ENCODE measurements at places on chromosomes 12 and 14.

DNA sequence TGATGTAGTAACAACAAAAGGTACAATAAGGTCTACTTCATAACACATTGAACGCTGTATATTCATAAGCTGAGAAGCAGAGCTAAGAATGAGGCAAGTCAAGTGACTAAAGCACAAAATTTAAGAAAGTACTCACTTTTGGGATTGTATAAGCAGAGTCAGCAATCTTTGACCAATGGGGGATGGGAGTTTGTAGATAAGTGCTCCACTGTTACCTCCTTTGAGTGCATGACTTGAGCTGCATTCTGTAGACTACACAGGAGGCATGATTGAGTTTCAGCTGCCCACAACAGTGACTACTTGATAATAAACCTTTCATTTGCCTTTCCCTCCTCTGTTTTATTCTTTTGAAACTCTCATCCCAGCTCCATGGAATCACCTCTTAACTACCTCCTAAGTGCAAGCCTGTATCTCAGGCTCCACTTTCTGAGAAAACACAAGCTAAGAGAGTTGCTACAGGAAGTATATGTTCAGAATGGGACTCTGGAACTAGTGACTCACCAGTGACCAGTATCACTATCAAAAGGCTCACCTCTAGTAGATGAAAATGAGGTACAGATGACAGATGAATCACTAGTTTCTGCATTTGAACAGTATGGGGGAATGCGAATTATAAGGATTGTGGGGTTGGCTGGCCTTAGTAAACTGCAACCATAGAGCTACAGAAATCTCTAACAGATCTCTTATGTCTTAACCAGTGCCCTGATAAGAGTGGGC is 49.2 kb downstream of the SLC35F4 start:
- DNase-seq = peak; percentile 30

GRCh38 chr12:25713264-25713663 is 160.2 kb upstream of the LMNTD1 start:
- no peak for DNase-seq

- DNase-seq = no peak
Observed at GRCh38 chr12:92701441-92701840, 1.3 kb upstream of the PLEKHG7 start.

DNA sequence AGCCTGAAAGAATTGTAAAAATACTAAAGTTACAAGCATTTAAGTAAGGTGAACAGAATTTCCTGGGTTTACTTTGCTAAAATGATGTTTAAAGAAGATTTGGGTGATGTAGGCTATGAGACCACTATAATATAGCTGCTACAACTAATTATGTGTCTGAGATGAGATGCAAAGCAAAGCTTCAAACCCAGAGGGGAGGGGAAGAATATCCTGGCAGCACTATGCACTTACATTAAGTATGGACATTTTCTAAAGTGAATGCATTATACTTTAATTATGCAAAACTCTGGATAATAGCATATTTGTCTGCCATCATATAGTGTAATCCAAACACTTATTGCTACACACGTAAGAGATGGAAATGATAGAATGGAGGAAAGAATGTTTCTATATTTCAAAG is 1003.7 kb downstream of the GALC start:
- no peak for DNase-seq

DNA sequence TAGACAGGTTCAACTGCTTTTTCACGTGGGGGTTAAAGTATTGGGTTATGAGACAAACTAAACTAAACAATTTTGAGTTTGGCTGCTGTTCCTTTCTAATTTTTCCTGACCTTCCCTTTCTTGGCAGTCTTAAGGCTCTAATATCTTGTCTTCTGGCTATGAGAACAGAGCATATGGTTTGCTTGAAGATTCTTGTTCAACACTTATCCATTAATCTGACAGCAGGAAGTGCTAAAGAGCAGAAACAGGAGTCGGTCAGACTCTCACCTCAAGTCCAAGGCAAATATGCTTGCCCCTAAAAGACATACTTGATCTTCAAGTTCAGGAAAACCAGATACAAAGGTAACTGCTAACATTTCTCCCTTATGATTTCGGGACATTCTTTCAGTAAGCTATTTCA is 52.6 kb upstream of the KCNJ8 start:
- DNase-seq = no peak

DNA sequence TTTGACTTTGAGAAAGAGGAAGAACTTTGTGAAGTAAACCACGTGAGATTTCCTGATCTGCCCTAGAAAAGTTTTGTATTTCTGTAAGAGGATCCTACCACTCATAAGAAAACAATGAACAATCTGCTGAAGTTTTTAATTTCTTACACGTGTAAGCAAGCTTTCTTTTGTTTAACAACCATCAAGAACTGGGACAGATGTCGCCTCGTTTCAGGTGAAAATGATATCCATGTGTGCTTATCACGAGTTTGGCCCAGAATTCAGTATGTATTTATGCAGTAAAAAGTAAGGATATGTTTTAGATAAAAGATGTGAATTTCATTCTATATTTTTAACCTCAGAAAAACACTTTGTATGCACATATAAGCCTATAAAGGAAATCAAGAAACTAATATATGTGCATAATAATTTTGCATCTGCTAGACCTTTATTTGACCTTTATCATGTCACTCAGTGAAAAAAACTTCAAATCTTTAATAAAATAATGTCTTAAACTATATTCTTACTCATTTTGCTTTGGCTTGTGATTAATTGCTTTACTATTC is 56.9 kb upstream of the DHRS4 start:
- DNase-seq = no peak

DNA sequence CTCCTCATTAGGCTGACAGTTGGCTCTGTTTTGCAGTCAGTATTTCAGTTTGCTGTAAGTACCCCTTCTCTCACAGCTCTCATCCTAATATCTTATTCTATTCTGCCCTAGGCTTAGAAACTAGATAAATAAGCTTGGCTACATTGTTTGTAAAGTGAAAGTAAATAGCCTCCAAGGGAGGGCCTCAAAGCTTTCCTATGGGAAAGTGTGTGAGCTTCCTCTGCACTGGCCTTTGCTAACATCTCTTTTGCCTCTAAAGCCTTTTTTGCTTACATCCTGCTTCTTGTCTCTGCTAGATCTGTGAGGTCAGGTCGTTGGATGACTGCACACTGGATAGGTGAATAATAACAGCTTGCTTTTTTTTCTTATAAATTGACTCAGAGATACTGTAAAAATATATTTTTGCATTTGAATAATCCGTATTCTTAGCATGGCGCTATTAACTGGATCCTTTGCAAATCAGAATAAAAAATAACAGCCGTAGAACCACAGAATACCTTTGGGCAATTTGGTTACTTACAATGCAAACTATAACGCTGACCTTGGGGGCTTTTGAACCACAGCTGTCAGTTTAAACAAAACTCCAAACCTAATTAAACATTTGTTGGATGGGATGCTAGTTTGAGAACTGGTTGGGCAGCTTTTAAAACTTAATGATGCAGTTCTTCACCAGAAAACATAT is 55.1 kb downstream of the TTC6 start:
- DNase-seq = no peak

GRCh38 chr12:124388679-124389137 is 93.8 kb downstream of the RFLNA start:
- DNase-seq = peak; percentile 51

- DNase-seq = no peak
Observed at GRCh38 chr14:79727900-79728299, 483.4 kb downstream of the DIO2 start.

GRCh38 chr12:4615667-4616066 is 33.2 kb downstream of the AKAP3 start:
- no peak for DNase-seq

- peak; percentile 66 for DNase-seq
Observed at GRCh38 chr12:100142851-100143559, at the start of gene BLTP3B. TSS of gene BLTP3B (minus strand) at chr12:100142874. CDS start at chr12:100142635, 239 bp downstream.

DNA sequence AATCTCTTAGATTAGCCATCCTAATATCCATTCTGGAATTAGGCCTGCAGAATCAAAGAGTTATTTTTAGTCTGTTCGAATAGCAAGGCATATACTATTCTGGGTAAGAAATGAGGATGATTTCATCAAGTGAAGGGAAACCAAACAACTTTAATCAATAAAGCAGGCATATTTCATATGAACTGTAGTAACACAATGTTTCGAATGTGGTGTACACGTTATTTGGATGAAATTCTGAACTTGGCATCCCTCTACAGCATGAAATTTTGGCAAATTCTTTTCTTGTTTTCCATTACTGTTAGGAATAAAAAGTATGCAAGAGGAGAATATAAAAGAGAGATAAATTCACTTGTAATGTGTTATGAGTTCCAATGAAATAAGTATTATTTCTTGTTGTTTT is 1233.3 kb upstream of the SEL1L start:
- no peak for DNase-seq

- DNase-seq = peak; percentile 69
Observed at GRCh38 chr12:66107451-66107915, 23.1 kb downstream of the LLPH start.

- DNase-seq = no peak
Observed at GRCh38 chr12:1395421-1395955, 198.9 kb downstream of the FBXL14 start.

DNA sequence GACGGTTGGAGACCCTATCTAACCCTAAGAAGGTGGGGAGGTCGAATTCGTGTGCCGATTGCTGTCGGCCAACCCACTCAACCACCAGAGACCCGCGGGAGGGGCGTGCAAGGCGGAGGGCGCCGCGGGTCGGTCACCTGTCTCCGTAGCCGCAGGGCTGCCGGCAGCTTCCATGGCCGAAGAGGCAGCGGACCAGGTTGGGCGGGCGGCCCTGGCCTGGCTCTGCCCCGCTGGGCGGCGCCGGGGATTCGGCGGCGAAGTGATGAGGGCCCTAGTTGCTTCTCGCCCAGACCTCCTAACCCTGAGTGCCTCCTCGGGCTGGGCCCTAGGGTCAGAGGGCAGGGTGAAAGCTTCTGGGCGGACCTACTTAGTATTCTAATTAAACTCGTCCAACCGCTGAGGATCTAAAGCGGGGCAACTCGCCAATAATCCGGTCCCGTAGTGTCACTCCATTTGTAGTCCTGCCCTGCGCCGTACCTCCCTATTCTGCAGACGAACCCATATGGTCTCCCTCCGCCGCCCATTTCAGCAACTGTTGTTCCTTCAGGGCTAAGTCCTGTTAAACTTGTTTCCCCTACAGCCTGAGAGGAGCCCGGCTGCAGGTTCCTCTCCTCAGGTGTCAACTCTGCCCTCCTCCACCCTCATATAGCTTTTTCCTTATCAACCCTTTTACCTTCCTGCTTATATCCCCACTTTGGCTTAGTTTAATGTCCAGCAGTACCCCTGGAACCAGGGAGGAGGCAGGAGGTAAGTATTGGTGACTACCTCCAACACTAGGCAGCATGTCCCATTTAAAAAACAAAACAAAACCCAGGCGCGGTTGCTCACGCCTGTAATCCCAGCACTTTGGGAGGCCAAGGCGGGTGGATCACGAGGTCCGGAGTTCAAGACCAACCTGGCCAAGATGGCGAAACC is at the start of gene PYM1:
Gene PYM1, minus strand, starts transcription at position 307 of the 915 bp plus-strand sequence. Its CDS starts 133 bp downstream, at position 174.
- peak; percentile 50 for DNase-seq

DNA sequence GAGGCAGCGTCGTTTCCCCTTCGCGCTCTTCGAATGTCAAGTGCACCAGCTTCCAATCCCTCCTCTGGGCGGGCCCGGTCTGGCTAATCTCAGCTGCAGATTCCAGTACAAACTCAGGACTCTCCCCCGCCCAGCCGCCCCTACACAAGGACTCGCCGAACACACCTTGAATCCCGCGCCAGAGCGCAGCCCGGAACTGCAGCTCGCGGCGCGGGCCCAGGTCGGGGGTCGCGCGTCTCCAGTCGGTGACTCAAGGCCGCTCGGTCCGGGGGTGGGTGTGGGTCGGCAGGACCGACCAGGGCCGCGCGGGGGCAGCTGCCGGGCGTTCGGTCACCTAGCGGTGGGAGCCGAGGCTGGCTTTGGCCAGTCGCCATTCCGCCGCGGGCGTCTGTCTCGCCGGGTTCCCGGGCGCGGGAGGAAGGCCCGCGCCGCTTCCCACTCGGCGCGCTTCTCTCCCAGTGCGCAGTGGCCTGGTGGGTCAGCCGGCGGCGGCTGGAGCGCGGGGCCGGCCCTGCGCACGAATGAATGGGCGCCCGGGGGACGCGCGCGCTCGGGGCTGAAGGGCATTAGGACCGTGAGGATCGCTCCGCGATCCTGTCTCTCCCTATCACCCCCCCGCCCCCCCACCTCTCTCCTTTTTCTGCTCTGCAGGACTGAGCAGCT is at the start of gene GALNT16:
Gene GALNT16, plus strand, starts transcription at position 632 of the 663 bp plus-strand sequence. CDS start 133 bp downstream, outside the sequence.
- no peak for DNase-seq

DNA sequence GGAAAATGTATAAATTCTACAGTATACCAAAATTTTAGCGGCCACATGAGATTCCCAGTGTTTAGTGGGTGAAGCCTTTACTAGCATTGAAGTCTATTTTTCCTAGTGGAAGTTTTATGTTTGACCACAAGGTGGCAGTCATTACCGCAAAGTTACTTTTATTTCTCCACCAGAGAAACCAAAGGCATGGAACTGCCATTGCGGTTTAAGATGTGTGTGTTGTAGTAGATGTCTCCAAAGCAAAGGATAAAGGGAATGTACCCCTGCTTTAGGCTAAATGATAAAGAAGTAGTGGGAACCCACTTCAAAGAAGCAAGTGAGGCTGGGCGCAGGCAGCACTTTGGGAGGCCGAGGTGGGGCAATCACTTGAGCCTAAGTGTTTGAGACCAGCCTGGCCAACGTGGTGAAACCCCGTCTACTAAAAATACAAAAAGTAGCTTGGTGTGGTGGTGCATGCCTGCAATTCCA is 140.5 kb downstream of the PRKCH start:
- DNase-seq = peak; percentile 57

- no peak for DNase-seq
Observed at GRCh38 chr14:68670359-68670715, 122.5 kb downstream of the ZFP36L1 start.

DNA sequence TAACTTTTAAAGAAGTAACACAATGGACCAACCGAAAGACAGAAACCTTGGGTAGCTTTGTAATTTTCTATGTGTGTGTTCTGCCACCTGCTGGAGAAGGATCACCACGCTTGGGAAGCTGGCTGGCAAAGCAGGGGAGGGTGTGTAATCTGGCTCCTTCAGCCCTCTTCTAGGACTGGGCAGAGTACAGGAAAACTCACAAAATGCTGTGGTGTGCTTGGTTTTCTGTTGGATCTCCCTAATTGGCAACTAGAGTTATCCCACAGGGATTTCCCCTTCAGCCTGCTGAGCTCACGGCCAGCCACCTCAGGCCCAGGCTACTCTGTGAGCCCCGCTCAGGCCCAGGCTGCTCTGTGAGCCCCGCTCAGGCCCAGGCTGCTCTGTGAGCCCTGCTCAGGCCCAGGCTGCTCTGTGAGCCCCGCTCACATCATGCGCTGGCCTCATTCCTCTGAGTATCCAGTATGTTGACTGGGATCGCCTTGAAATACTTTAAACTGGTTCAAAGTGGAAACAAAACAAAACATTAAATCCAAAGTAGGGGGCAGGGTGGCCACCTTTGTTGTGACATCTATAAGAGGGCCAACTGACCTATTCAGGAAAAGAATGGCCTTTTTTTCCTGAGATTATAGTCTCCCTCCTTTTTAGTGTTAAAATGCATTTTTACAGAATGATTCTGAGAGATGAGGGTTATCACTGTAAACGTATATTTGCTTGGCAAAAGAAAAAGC is 52.0 kb upstream of the RNU6-8 start:
- peak; percentile 21 for DNase-seq

- no peak for DNase-seq
Observed at GRCh38 chr14:59190372-59190771, 1.9 kb downstream of the DAAM1 start.

Data from RCC 7860 (cell line).